ENCODE measurements at places on chromosomes 5 and 9. TPM values are rescaled to one million over a fixed set of nuclear protein-coding genes. Genes with fewer than 3 reads are reported as not detected.

- no peak for DNase-seq
Observed at GRCh38 chr9:89039664-89040063, 48.4 kb downstream of the S1PR3 start.

- no peak for DNase-seq
Observed at GRCh38 chr5:169964246-169964645, 16.0 kb downstream of the INSYN2B start.

GRCh38 chr9:89935801-89936200 is 331.0 kb downstream of the GADD45G start:
- DNase-seq, result no peak

The SNCAIP gene
- total RNA-seq, result 1.7 TPM

DNA sequence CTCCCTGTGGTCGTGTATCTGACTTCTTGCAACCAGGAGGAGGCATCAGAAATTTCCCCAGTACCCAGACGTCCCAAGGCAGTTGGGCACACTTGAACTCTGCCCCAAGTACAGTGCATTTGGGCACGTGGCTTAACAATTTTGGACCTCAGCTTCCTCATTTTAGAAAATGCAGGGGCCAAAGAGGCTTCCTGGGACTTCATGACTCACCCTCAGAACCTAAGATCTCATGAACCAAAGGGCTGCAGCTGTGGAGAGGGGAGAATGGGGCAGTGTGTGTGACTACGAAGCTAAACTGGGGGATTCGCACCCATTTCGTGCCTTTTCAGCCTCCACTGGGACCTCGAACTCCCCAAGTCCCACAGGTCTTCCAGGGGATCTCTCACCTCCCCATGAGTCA is 59.2 kb downstream of the SYK start:
- DNase-seq, result no peak

GRCh38 chr9:15541872-15542271 is 11.0 kb upstream of the CCDC171 start:
- DNase-seq, result no peak

GRCh38 chr9:13165956-13166355 is 113.5 kb downstream of the MPDZ start:
- no peak for DNase-seq

The FCN1 gene
- 5.7 TPM for total RNA-seq

- DNase-seq, result no peak
Observed at GRCh38 chr9:69046723-69047122, 11.2 kb downstream of the FXN start.

The CDC20B gene
- total RNA-seq, result not detected

GRCh38 chr9:122334916-122335315 is 35.9 kb upstream of the PTGS1 start:
- DNase-seq, result no peak

The RGP1 gene
- 29.0 TPM for total RNA-seq

All from Right ventricle myocardium inferior (tissue), 1 donor.